ENCODE measurements at places on chromosomes 2 and 18. TPM values are rescaled to one million over a fixed set of nuclear protein-coding genes. Genes with fewer than 3 reads are reported as not detected.

- H3K4me1 ChIP-seq, result peaks cover 34% of the 10 kb centered on the region
- peak; percentile 55 for DNase-seq
- no peaks in the 10 kb centered on the region for H3K36me3 ChIP-seq
These were observed 16.0 kb downstream of the TMEM177 start for GRCh38 chr2:119694845-119695521.

DNA sequence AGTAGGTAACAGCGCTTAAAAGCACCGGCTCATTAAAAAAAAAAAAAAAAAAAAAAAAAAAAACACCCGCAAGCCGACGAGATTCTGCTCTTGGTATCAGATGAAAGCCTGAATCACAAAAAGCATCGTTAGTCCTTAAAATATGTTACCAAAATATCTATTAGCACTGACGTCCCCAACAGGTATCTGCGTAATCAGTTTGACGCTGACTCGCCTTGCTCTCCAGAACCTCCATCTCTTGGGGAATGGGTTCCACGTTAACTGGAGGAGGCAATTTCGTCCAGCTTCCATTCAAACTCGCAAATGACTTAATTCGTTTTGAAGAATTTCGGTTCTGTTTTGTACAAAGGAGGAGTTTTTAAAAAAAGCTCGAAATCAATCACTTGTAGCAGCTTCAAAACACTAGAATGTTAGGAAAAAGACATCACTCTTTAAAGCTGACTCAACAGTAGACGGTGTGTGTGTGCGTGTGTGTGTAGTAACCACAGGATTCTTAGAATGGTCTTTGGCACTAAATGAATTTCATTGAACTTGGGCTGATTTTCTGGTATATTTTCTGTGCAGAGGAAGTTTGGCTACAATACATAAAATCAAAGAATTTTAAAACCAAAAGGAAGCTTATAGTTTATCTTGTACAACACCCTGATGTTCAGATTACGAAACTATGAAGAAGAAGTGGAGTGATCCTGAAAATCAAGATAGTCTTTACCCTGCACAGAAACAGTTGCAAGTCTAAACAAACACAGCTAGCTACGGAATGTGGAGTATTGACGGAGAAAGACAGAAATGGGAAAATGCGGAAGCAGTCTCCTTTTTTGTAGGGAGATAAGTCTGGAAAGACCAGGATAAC is 1.1 kb upstream of the PGAP1 start:
- peak overlapping the region; percentile 98 for H3K4me3 ChIP-seq
- H3K36me3 ChIP-seq, result peaks cover 8% of the 10 kb centered on the region
- H3K27ac ChIP-seq, result peak overlapping the region; percentile 96
- no peaks in the 10 kb centered on the region for H3K27me3 ChIP-seq

DNA sequence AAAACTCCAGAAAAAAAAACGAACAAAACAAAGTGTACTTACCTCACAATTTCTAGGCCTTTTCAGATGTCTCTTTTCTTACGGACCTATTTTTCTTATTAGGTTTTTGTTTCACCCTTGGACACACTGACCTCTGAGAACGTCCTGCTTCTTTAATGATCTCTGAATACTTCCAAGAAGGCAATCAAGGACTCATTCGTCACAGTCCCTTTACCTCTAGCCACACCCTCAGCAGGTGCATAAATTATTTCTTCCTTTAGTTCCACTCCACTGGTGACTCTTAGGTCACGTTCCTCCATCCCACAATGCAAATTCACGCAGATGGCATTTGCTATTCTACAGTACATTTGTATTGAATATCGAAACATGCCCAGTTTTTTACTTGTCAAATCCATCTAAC is 21.9 kb downstream of the PELI1 start:
- H3K27me3 ChIP-seq, result no peaks in the 10 kb centered on the region
- no peak overlapping the region for H3K4me3 ChIP-seq
- no peak overlapping the region for H3K27ac ChIP-seq
- H3K4me1 ChIP-seq, result peaks cover 12% of the 10 kb centered on the region
- DNase-seq, result no peak

DNA sequence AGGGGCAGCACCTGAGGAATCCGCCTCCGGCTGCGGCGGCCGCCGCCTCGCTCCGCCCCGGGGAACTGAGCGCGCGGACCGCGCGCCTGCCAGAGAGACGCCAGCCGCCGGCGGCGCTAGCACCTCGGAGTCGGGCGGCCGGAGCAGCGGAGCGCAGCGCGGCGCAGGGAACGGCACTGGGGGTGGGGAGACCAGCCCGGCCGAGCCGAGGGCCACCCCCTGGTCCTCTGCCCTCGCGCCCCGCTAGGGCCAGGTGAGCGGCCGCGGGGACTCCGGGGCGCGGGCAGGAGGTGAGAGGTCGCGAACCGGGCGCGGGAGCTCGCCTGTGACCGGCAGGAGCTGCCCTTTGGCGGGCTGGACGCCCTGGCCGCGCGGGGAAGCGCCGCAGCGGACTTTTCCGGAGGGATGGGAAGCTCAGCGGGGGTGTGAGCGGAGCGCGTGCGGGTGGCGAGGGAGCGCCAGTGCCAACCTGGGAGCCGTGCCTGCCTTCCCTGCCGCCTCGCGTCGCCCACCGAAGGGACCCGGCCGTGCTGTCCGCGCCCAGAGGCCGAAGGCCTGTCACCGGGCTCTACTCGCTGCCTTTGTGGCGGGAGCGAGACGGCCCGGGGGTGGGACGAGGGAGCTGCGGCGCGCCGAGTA is at the start of gene GREB1L:
GREB1L (plus strand) TSS at position 92 of the 639 bp plus-strand sequence. CDS start 141,287 bp downstream, outside the sequence.
- H3K4me3 ChIP-seq, result no peak within 1 kb of the TSS
- H3K4me1 ChIP-seq, result peaks cover 3% of the 10 kb centered on the region
- H3K27ac ChIP-seq, result no peak within 1 kb of the TSS
- H3K27me3 ChIP-seq, result peaks cover 60% of the 10 kb centered on the region
- DNase-seq, result no peak
- H3K36me3 ChIP-seq, result peaks cover 3% of the 10 kb centered on the region

GRCh38 chr2:45610281-45611019 is 617 bp downstream of the SRBD1 start:
- no peaks in the 10 kb centered on the region for H3K27me3 ChIP-seq
- peaks cover 25% of the 10 kb centered on the region for H3K4me1 ChIP-seq
- peak; percentile 47 for DNase-seq
- peak overlapping the region; percentile 98 for H3K27ac ChIP-seq
- H3K4me3 ChIP-seq, result peak overlapping the region; percentile 99

DNA sequence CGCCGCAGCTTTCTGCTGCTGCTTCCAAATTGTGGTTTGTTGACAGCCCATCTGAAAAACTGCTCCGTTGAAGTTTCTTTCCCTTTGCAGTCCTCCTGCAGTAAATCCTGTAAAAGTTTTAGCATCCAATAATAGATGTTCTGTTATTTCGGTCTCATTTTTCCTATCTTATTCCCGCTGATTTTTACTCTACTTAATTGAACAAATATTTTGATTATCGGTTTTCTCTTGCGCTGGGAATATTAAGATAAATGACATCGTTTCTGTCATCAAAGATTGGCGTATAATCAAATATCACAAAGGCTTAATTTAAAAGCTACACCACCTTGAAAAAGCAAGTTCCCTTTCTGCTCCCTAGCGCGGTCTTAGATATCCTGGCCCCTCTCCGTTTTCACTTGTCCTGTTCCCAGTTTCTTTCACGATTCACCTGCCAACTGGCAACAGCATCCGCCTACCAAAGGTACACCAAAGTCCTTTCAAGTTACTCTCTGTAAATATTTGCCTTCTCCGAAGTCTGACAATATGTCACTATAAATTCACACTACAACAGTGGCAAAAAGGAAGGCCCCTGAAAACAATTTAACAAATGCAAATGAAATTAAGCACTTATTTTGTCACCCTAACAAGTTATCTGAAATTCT is 1.0 kb upstream of the STRN start:
- peaks cover 19% of the 10 kb centered on the region for H3K36me3 ChIP-seq
- no peak for DNase-seq
- H3K4me1 ChIP-seq, result peaks cover 44% of the 10 kb centered on the region
- H3K27ac ChIP-seq, result peak overlapping the region; percentile 96

GRCh38 chr2:127932199-127932876 is 46.6 kb upstream of the AMMECR1L start:
- no peak for DNase-seq
- no peaks in the 10 kb centered on the region for H3K4me1 ChIP-seq
- H3K27me3 ChIP-seq, result no peaks in the 10 kb centered on the region
- no peaks in the 10 kb centered on the region for H3K36me3 ChIP-seq
- no peak overlapping the region for H3K27ac ChIP-seq

DNA sequence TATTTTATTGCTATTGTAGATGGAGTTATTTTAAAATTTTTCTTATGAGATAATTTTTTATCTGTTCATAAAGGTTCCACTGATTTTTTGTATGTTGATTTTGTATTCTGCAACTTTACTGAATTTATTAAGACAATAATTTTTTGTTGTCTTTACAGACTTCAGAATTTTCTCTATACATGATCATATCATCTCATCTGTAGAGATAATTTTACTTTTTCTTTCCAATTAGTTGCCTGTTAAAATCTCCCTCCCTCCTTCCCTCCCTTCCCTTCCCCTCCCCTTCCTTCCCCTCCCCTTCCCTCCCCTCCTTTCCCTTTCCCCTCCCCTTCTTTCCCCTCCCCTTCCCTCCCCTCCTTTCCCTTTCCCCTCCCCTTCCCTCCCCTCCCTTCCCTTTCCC is 378.1 kb downstream of the SOCS6 start:
- no peak for DNase-seq
- no peaks in the 10 kb centered on the region for H3K27me3 ChIP-seq
- peaks cover 11% of the 10 kb centered on the region for H3K36me3 ChIP-seq
- H3K4me3 ChIP-seq, result no peak overlapping the region
- no peak overlapping the region for H3K27ac ChIP-seq

ATF2 gene
- 62.1 TPM for total RNA-seq

MLPH gene
- total RNA-seq, result not detected

- peaks cover 12% of the 10 kb centered on the region for H3K27me3 ChIP-seq
- peaks cover 6% of the 10 kb centered on the region for H3K4me1 ChIP-seq
- H3K4me3 ChIP-seq, result no peak overlapping the region
These were observed 6.2 kb downstream of the PXDN start for GRCh38 chr2:1738163-1738562.

- DNase-seq, result no peak
- H3K4me1 ChIP-seq, result peaks cover 5% of the 10 kb centered on the region
- H3K4me3 ChIP-seq, result no peak overlapping the region
- H3K27ac ChIP-seq, result no peak overlapping the region
These were observed 14.6 kb upstream of the KIDINS220 start for GRCh38 chr2:8851811-8852560.

MAP2 gene
- 0.12 TPM for total RNA-seq

DNA sequence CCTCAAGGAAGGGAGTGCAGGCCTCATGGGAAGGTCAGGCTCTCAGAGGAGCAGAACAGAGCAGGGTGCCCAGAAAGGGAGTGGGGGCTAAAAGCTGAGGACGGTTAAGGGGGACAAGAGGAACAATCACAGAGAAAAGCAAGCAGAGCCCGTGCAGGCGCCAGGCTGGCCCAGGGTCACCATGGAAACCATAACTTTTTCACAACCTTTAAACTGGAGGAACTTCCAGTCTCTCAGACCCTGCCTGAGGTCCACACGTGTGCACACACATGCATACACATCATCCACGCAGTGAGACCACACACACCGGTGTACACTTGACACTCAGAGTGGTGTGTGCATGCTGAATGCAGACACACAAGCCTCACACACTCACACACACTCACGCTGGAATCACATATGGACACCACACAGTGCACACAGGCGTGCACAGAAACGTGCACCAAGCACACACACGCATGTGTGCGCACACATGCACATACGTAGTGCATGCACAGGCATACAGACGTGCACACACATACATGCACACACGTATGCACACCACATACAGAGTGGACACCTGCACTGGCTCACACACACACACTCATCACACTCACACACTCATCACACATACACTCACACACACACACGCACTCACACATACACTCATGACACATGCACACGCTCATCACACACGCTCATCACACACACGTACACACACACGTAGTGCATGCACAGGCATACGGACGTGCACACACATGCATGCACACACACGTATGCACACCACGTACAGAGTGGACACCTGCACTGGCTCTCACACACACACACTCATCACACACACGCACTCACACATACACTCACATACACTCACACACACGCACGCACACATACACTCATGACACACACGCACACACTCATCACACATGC is 37.2 kb upstream of the SNED1 start:
- peak; percentile 4 for DNase-seq
- no peaks in the 10 kb centered on the region for H3K27me3 ChIP-seq
- H3K4me1 ChIP-seq, result no peaks in the 10 kb centered on the region
- no peaks in the 10 kb centered on the region for H3K36me3 ChIP-seq

PNPT1 gene
- 31.7 TPM for total RNA-seq

REG1B gene
- total RNA-seq, result not detected

GRCh38 chr2:219997341-219997851 is 370.0 kb downstream of the SLC4A3 start:
- no peaks in the 10 kb centered on the region for H3K27me3 ChIP-seq
- DNase-seq, result peak; percentile 15
- H3K4me3 ChIP-seq, result no peak overlapping the region
- H3K27ac ChIP-seq, result no peak overlapping the region

GTF2A1L gene
- not detected for total RNA-seq

DNA sequence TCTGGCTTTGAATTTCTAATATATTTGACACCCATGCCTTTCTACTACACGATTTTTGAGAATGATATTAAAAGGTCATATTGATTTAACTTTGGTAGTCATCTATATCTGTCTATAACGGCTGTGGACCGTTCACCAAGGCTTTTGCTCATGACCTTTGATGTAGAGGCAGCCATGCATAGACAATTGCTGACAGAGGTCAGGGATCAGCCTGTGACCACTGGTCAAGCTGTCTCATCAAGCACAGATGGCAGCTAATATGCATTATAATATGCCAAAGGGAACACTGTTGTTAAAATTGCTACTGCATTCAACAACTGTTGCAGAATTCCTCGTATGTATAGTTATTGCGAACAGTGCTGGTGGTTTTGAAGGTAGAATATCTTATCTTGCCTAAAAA is 323.9 kb upstream of the DSEL start:
- H3K27me3 ChIP-seq, result no peaks in the 10 kb centered on the region
- no peaks in the 10 kb centered on the region for H3K36me3 ChIP-seq
- DNase-seq, result no peak
- H3K4me3 ChIP-seq, result no peak overlapping the region

DNA sequence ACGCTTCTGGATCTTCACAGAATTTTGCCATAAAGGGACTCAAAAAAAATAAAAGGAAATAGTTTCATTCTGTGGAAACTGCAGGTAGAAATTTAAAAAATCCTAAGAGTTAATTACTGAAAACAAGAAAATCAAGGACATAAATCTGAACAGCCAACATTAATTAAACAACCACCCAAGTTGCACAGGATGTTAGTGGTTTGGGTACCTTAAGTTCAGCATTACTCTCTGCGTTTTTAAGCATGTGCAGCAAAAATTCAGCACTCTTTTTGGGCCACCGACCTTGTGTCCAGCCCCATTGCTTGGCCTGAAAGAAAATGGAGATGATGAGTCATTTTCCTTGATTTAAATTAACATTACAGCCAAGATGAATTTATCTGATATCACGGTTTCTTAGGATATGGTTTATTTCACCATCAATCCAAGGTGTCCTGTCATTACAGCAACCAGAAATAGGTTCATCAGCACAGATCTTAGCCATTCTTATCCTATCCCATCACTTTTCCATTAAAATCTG is 3.3 kb upstream of the C18orf32 start:
- H3K4me3 ChIP-seq, result peak overlapping the region; percentile 99
- peaks cover 2% of the 10 kb centered on the region for H3K27me3 ChIP-seq
- H3K4me1 ChIP-seq, result peaks cover 60% of the 10 kb centered on the region
- no peak for DNase-seq

- no peaks in the 10 kb centered on the region for H3K36me3 ChIP-seq
- no peaks in the 10 kb centered on the region for H3K4me1 ChIP-seq
- no peak overlapping the region for H3K4me3 ChIP-seq
- no peak for DNase-seq
- no peak overlapping the region for H3K27ac ChIP-seq
- no peaks in the 10 kb centered on the region for H3K27me3 ChIP-seq
These were observed 35.6 kb downstream of the NGEF start for GRCh38 chr2:232977438-232977971.

Measured in activated CD4-positive, alpha-beta T cell treated with anti-CD3 and anti-CD28 coated beads, Interleukin-2, amount 10 ng/mL, durations not matched to agents 7 days and 5 days (primary cell).